Lower lobe of right lung (tissue), 2 donors: ENCODE measurements at places on chromosomes 16 and 17. TPM values are rescaled to one million over a fixed set of nuclear protein-coding genes. Genes with fewer than 3 reads are reported as not detected.
A peak's percentile ranks its signal among the peaks of the same experiment; 100 is the strongest.

GRCh38 chr17:47465165-47465564, 65.7 kb upstream of the NPEPPS start:
- DNase-seq, result no peak

DNA sequence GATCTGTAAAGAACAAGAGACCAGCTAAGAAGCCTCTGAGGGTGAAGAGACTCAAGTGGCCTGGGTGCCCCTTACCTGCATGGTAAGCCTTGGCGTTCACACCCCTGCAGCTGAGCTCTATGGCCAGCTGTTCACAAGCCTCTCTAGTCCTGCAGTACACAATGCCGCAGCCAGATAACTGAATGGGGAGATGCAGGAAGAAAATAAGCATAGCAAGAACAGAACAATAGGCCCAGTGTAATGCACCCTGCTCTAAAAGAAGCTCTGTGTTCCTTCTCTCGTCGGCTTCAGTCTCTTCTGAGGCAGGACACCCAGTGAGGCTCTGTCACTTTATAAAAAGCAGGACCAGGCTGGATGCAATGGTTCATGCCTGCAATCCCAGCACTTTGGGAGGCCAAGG, 5.4 kb downstream of the RECQL5 start:
- DNase-seq, result no peak

ZPBP2 gene
- total RNA-seq, result not detected

- no peak for DNase-seq
These were observed 15.1 kb downstream of the SLX4 start for GRCh38 chr16:3596101-3596861.

GRCh38 chr16:57801809-57802340, 416 bp downstream of the KIFC3 start:
- peak; percentile 66 for DNase-seq

DNA sequence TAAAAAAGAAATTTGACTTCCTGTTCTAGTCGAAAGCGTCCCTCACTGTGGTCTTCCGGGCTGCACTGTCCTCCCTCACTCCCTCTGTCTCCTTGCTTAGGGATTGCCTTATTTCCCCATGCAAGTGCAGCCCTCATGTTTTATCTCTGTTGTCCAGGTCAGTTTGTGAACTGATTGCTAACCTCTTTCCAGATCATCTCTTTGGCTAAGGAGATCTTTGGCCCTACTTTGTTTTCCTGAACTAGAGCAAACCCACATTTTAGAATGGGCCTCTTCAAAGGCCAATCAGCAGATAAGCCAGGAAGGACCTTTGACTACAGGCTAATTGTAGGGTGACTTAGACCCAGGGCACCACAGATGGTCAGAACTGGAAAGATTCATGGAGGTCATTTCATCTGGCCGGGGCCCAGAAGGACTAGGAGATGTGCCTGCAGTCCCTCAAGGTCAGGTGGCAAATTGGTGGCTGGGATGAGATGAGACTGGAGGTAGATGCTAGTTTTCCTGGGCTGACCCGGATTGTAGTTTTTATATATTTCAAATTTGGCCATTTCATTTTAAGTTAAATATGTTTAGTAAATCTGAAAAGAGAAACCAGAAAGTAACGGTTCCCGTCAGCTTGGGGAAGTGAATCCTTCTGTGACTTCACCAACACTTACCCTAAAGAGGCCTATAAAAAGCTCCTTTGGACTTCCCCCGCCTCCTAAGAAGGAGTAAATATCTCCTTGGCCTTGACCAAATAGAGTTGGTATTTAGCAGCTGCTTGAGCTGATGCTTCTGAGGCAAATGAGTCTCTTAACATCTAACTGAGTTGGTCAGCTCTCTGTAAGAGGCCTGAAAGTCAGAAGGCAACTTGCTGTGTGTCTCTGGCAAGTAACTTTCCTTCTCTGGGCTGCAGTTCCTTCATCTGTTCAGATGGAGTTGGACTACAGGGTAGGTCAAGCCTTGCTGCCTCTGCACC, 6.2 kb upstream of the SLC25A19 start:
- DNase-seq, result no peak

DNA sequence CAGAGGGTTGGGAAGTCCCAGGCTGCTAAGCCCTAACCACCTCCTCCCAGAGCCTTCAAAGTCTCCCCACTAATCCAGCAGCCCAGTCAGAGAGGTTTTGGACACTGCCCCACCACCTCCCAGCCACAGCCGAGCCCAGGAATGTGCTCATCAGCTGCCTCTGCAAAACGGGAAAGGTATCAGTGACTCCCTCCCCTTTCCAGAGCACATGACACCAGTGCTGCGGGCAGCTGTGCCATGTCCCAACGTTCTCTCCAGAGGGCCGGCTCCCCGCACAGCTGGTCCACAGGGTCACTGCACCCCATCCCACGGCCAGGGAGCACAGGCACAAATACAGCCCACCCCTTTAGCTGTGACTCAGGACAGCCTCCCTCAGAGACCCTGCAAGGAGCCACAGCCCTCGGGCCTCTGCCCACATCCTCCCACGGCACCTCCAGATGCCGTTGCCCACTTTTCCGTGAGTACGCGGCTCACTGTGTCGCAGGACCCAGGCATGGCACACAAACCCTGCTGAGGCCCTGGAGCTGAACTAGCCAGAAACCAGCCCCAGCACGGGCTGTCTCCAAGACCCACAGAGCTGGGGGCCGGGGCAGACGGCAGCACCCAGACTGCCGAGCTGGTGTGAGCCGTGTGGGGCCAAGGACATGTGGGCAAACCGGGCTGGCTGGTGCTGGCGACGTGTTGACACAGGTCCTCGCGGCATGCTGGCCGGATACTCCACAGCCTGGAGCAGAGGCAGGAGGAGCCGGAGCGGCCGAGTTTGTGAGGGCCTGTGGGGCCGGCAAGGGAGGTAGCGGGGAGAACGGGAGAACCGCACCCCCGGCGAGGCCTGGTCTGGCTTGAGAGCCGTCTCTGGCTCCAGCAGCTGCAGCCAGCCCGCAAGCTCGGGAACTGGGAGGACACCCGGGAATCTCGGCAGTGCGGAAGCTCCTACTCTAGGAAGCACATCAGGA, 6.3 kb upstream of the PPP1R27 start:
- peak; percentile 67 for DNase-seq

DHRS7C gene
- total RNA-seq, result not detected

GRCh38 chr17:51585514-51586104, 325.3 kb downstream of the UTP18 start:
- no peak for DNase-seq

DNA sequence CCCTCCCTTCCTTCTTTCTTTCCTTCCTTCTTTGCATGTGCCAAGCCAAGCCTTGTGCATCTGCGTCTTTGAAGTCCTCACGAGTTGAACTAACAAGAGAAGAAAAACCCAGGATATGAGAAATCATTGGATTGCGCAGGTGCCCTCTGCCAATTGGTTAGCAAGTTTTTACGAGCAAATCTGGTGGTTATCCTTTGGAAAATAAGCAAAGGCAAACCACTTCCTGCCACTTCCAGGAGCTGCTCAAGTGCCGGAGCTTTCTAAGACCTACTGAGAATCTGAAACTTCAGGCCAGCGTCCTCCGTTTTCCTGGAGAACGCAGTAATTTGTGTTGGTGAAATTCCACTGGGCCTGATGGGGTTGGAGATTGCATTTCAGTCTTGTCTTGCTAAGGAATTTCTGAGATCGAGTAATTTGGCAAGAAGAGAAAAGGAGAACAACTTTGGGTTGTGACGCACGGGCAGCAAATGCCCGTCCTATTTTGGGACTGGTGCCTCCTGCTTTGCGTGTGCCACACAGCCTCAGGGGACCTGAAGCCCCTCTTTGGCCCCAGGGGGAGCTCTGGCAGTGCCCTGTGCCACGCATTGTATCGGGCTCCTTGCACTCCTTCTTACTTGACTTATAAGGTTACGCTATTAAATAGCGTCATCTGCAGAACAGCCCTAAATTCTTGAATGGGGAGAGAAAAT, 56.4 kb downstream of the CMIP start:
- no peak for DNase-seq

CACNA1G gene
- total RNA-seq, result 0.21 TPM

GRCh38 chr16:1965396-1966001, 873 bp upstream of the RPS2 start:
- no peak for DNase-seq

DNA sequence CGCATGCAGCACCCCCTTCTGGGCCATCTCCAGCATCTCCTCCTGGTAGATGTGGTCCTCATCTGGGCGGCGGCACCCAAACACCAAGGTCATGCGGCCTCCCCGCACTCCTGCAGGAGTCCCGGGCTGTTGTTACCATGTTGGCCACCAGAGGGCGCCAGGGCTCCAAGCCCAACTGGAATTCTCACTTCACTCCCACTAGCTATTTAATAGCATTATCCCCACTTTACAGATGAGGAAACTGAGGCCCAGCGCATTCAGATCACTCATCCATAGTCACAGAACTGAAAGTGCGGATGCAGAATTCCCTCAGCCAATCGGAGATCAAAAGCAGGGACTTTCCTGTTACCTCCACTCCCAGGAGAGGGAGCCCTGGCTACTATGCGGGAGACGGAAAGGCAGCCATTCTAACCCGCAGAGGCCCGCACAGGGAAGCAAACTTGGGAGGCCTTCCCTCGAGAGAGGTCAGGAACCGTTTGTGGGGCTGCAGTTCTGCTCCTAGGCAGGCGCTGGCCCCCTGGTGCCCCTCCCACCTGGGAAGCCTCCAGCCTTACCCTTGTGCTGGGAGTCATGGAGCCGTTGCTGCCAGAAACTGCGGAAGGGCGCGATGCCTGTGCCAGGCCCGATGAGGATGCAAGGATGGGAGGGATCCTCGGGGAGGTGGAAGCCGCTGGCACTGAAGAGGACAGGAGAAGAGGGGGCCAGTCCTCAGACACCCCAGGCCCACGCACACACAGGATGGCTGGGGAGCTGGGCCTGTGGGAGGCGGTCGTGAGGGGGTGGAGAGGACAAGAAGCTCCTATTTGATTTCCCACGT, 40.1 kb downstream of the NOS2 start:
- DNase-seq, result peak; percentile 80

DNA sequence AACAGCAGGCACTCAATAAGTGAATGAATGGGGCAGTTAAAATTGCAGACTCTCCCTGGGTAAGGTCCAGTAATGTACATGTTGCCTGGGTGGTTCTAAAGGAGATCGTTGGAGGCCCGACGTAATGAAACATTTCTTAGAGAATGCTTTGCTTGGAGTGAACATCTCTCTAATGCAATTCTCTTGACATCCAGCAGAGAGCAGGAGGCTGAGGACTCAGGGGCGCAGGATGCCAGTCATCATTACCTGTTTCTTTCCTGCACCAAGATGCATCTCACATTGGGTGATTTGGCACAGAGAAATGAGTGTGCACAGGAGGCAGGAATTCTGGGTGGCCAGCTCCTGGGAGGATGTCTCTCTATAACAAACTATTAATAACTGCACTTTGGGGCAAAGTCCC, 130.3 kb upstream of the RBBP6 start:
- DNase-seq, result no peak

GRCh38 chr16:17563323-17564091, 92.7 kb upstream of the XYLT1 start:
- DNase-seq, result no peak

GRCh38 chr17:80960797-80961452, 30.7 kb upstream of the CHMP6 start:
- peak; percentile 42 for DNase-seq

- DNase-seq, result no peak
These were observed 32.0 kb downstream of the MRTFB start for GRCh38 chr16:14102925-14103720.

DPEP3 gene
- 0.18 TPM for total RNA-seq

HBZ gene
- not detected for total RNA-seq

CMTM2 gene
- total RNA-seq, result 4.0 TPM

GRCh38 chr17:17382971-17383370, 79.8 kb downstream of the NT5M start:
- DNase-seq, result no peak

BAIAP3 gene
- total RNA-seq, result 8.4 TPM

C16orf46 gene
- total RNA-seq, result not detected

PRDM7 gene
- total RNA-seq, result not detected

DNA sequence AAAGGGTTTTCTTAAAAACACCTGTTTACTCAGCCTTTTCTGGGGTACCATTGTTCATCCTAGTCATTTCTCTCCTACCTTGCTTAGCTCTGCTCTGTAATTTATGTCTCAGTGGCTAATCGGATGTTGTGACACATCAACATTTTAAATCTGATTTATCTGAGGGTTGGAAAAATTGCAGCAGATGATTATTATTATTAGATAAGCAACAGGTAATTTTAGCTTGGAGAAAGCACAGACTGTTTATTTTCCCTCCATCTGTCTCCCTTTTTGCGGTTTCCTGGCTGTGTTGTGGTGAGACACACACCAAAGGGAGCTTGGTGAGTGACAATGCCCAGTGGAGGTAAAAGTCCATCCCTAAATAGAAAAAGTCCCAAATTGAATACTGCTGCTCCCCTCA, 389.9 kb downstream of the UTP18 start:
- no peak for DNase-seq

SOX8 gene
- 0.15 TPM for total RNA-seq

DNA sequence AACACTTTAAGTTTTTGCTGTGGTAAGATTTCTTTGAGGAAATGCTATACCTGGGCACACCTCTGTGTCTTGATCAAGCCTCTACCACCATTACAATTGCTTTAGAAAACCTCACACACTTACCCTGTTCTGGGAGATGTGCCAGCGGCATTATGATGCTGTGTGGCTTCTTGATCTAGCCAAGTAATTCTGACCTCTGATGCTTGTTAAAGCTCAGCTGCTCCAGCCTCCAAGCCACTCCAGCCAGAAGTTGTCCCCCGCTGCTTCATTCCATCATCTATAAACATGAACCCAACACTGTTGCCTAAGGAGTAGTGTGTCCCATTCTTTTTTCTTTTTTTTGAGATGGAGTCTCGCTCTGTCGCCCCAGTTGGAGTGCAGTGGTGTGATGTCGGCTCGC, 60.1 kb downstream of the CYLD start:
- no peak for DNase-seq

GRCh38 chr17:16215965-16216316, 607 bp upstream of the NCOR1 start:
- peak; percentile 72 for DNase-seq

DNA sequence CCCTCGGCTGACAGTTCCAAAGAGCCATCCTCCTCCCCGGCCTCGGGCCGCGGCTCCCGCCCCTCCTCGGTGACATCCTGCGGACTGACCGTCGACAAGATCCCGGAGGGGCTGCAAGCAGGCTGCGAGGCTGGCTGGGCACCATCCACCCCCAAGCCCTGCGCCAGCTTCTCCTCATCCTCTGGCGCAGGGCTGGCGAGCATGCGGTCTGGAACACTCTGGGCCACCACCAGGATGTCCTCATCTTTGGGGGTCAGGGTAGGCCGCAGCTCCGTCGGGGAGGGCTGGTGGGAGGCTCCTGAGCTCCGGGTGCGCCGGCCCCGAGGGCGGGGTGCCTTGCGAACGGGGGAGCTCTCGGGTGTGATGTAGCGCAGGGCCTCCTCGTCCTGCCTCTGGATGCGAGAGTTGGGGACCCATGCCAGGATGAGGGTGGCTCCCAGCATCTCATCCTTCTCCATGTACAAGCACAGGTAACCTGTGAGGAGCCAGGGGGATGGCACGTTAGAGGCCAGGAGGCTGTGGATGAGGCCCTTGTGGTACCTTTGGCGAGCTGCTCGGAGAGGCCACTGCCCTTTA, 25.3 kb downstream of the TBC1D16 start:
- no peak for DNase-seq

- peak; percentile 96 for DNase-seq
These were observed 32.9 kb downstream of the TK2 start for GRCh38 chr16:66516808-66517585.

GRCh38 chr16:13194766-13195165, 293.4 kb downstream of the SHISA9 start:
- DNase-seq, result no peak
